ENCODE measurements at places on chromosomes 11 and 22. TPM values are rescaled to one million over a fixed set of nuclear protein-coding genes. Genes with fewer than 3 reads are reported as not detected.

The RAB3IL1 gene
- total RNA-seq, result 36.8 TPM

The OR5P2 gene
- total RNA-seq, result not detected

The TMPRSS4 gene
- 1.1 TPM for total RNA-seq

The ROBO3 gene
- total RNA-seq, result 10.7 TPM

The SERPING1 gene
- 632 TPM for total RNA-seq

The TMPRSS5 gene
- total RNA-seq, result 7.9 TPM

The GAL3ST1 gene
- not detected for total RNA-seq

The KRTAP5-1 gene
- total RNA-seq, result not detected

The RHOD gene
- 9.5 TPM for total RNA-seq

The TRIM6 gene
- total RNA-seq, result 3.6 TPM

The NTM gene
- 1.7 TPM for total RNA-seq

The SLC37A2 gene
- 14.7 TPM for total RNA-seq

The GAB4 gene
- total RNA-seq, result not detected

The CCDC89 gene
- 0.57 TPM for total RNA-seq

The LMO1 gene
- total RNA-seq, result not detected

The P2RY6 gene
- total RNA-seq, result 2.0 TPM

Data from subcutaneous adipose tissue (tissue), 4 donors.